Cardiac fibroblast (primary cell): ENCODE measurements at places on chromosomes 5 and 9.

- DNase-seq, result no peak
Measured at GRCh38 chr5:127324756-127325155, 34.2 kb downstream of the MEGF10 start.

DNA sequence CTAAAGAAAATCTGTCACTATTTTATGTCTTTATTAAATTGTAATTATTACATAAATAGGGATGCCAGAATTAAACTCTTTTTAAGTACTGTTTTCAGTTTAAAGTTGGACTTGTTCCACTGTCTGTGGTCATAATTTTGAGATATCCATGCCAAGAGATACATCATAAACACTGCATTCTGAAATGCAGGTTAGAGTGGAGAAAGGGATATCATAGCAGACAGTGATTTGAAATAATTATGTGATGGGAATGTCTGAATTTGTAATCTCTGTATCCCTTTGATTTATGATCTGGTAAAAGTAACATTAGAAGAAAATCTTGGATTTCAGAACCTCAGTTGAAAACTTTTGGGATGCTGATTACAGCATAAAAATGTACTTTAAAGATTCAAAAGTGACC is 222.1 kb downstream of the GOLPH3 start:
- DNase-seq, result no peak

DNA sequence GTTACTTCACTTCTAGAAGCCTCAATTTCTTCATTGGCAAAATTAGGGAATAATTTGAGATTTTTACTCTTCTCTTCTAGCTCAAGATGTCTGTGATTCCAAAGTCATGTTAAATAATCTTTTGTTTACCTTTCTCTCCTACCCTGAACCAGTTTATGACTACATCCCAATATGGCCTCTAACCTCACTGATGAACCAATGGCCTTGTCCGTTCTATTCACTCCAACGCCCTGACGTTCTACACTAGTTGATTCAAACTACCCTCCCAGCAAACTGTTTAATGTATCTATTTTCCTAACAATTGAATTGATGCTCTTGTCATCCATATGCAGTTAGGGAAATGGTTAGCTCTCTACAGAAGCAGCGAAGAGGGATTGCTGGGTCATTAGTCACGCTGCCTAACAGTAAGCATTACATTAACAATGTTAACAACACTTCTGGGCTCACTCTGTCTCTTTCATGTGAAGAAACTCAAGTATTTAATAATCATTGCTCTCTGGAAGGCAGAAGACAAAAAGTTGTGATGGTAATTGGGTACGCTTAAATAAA is 38.0 kb downstream of the RAPGEF1 start:
- DNase-seq, result no peak

- DNase-seq, result no peak
Measured at GRCh38 chr9:27429436-27429835, 94.7 kb upstream of the IFNK start.
